ENCODE measurements at places on chromosomes 1 and 21. TPM values are rescaled to one million over a fixed set of nuclear protein-coding genes. Genes with fewer than 3 reads are reported as not detected.

- DNase-seq = no peak
Measured at GRCh38 chr1:186780076-186780475, 48.7 kb upstream of the PLA2G4A start.

GRCh38 chr1:37761416-37762095 lies 3.4 kb downstream of the EPHA10 start:
- no peak for DNase-seq

GRCh38 chr1:240107058-240107684 lies 15.5 kb downstream of the FMN2 start:
- no peak for DNase-seq

Gene IFNLR1
- polyA plus RNA-seq = 0.26 TPM

Gene APOBEC4
- not detected for polyA plus RNA-seq

Gene RGSL1
- not detected for polyA plus RNA-seq

All from muscle of back (tissue), 13 donors.